ENCODE measurements at places on chromosomes 12 and 14. TPM values are rescaled to one million over a fixed set of nuclear protein-coding genes. Genes with fewer than 3 reads are reported as not detected.

Gene KLHL42
- total RNA-seq: 12.4 TPM

Gene C3AR1
- not detected for total RNA-seq

Gene KSR2
- total RNA-seq: not detected

Gene CLEC4D
- not detected for total RNA-seq

Gene BBOF1
- 2.7 TPM for total RNA-seq

Gene RTN1
- not detected for total RNA-seq

Gene HHIPL1
- total RNA-seq: 0.42 TPM

Gene ASIC1
- 5.9 TPM for total RNA-seq

Gene PLBD2
- 14.7 TPM for total RNA-seq

Gene GPX2
- total RNA-seq: 21.2 TPM

Gene REP15
- total RNA-seq: 0.78 TPM

Gene DIO3
- total RNA-seq: not detected

Gene RDH12
- total RNA-seq: 11.7 TPM

Gene PROX2
- not detected for total RNA-seq

Gene MYF6
- total RNA-seq: not detected

Gene A2M
- total RNA-seq: not detected

Gene ADGRD1
- total RNA-seq: not detected

Gene MLF2
- total RNA-seq: 348 TPM

Gene OR4K13
- total RNA-seq: not detected

Gene RAD51AP1
- total RNA-seq: 19.5 TPM

Gene SIX6
- total RNA-seq: not detected

Gene ALG10B
- total RNA-seq: 9.2 TPM

Gene HEBP1
- 13.8 TPM for total RNA-seq

Gene ZC2HC1C
- total RNA-seq: 0.56 TPM

Gene MIP
- not detected for total RNA-seq

Gene PMCH
- total RNA-seq: not detected

Gene ASPG
- total RNA-seq: not detected

Gene CACNA1C
- total RNA-seq: not detected

Gene PARP11
- 2.1 TPM for total RNA-seq

Gene GPR84
- not detected for total RNA-seq

Gene FZD10
- 0.92 TPM for total RNA-seq

Gene RBP5
- total RNA-seq: not detected

Gene TWF1
- total RNA-seq: 93.0 TPM

Gene RILPL1
- 8.7 TPM for total RNA-seq

Gene AVPR1A
- not detected for total RNA-seq

Gene GSC
- not detected for total RNA-seq

Gene RAN
- total RNA-seq: 582 TPM

Gene TUBA1B
- total RNA-seq: 2,269 TPM

Measured in airway epithelial cell (primary cell).